ENCODE measurements at places on chromosomes 6 and 20. TPM values are rescaled to one million over a fixed set of nuclear protein-coding genes. Genes with fewer than 3 reads are reported as not detected.

The CD40 gene
- 19.2 TPM for total RNA-seq

The OPRL1 gene
- 1.0 TPM for total RNA-seq

The ZC2HC1B gene
- total RNA-seq, result not detected

The KHDC1L gene
- not detected for total RNA-seq

The RIMS4 gene
- total RNA-seq, result not detected

The DUSP15 gene
- total RNA-seq, result not detected

The GHRH gene
- total RNA-seq, result not detected

The PRRT1 gene
- total RNA-seq, result 0.14 TPM

The ADGRG6 gene
- total RNA-seq, result 12.2 TPM

The ARFRP1 gene
- total RNA-seq, result 25.3 TPM

The EYA4 gene
- total RNA-seq, result not detected

The MYB gene
- 0.14 TPM for total RNA-seq

The TFAP2C gene
- total RNA-seq, result not detected

The SLC22A1 gene
- not detected for total RNA-seq

The CCDC167 gene
- total RNA-seq, result 48.6 TPM

The FKBP5 gene
- 48.0 TPM for total RNA-seq

The CYP24A1 gene
- total RNA-seq, result not detected

The DEFB112 gene
- total RNA-seq, result not detected

The GGTLC1 gene
- not detected for total RNA-seq

The HFE gene
- 5.4 TPM for total RNA-seq

The RAET1L gene
- not detected for total RNA-seq

The ARMC2 gene
- 2.3 TPM for total RNA-seq

The SLC17A1 gene
- total RNA-seq, result not detected
